ENCODE measurements at places on chromosomes 6 and 20.
A peak's percentile ranks its signal among the peaks of the same experiment; 100 is the strongest.

GRCh38 chr6:138403324-138403800, 661 bp upstream of the HEBP2 start:
- no peak for DNase-seq

GRCh38 chr20:63636752-63637628, 10.1 kb upstream of the GMEB2 start:
- DNase-seq, result no peak

- no peak for DNase-seq
These were observed 46.2 kb upstream of the SUPT3H start for GRCh38 chr6:45423824-45424450.

DNA sequence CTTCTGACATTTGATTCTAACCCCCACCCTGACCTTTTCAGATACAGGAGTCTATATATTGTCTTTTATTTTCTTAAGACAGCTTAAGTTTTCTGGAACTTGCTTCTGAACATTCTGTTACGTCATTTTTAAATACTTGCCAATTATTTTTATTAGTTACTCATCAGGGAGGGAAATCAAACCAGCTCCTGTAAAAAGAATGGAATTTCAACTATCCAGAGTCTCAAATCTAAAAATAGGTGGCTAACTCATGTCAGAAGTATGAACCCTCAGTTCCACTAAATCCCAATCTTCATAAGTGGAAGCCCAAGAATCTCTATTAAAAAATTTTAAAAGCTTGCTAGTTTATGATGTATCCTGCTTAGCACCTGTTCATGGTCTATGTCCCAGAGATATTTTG, 900.0 kb downstream of the KIF16B start:
- no peak for DNase-seq

- no peak for DNase-seq
These were observed 97.4 kb downstream of the PLCB4 start for GRCh38 chr20:9166153-9166780.

DNA sequence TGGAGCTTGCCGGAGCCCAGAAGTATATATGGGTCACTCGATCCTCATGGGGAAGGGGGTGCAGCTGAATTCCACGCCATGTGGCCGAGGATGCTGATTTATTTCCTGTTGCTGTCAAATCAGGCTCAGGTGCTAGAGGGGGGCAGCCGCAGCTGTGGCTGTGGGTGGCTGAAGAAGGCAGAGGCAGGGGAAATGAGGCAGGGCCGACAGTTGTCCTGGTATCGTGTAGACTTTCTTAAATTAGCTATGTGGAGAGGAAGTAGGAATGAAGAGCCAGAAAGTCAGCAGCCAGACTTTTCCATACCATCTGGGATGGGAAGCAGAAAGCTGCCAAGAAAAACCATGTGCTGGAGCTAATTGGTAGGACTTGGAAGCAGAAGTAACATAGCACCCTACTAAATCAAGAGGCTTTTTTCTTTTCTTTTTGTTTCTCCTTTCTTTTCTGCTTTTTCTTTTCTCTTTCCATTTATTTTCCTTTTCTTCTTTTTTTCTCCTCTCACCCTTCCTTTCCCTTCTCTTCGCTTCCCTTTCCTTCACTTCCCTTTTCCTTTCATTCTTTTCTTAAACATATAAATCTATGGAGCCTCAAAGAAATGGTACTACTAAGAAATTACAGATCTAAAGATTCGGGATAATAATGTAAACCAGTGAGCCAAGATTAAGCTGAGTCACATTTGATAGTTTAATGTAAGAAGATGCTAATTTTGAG, 90.6 kb upstream of the CD83 start:
- no peak for DNase-seq

DNA sequence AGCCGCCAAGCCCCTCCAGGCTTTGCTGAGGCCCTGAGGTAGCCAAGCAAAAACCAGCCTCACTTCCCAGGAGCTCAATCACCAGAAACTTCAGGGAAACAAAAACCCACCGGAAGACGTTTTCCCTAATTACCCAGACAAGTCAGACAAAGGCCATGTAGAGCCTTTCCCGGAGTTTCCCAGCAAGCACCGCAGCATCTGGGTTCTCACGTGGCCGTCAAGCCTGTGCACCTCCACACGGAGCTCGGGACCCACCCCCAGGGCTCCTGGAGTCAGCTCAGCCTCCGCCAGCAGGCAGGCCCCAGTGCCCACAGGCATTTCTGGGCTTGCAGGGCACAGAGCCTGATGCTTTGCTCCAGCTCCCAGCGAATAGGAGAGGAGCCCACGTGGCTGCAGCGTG, 10.1 kb upstream of the MRGBP start:
- DNase-seq, result no peak

DNA sequence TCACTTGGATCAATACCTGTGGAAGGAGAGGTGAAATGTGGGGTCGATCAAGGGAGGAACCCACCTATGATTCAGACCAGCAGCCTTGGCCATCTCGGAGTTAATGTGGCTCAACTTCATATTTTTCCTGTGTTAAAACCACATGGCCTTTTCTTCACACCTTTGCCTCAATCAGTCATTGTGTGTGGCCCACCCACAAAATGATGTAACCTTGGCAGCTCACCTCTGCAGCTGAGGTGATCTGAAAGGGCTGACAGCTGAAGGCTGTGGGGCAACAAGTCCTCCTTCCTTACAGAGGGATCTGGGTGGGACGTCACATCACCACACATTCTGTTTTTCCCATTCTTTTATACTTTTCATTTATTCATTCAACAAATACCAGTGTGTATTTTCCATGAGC, 357.1 kb upstream of the HSF2 start:
- no peak for DNase-seq

DNA sequence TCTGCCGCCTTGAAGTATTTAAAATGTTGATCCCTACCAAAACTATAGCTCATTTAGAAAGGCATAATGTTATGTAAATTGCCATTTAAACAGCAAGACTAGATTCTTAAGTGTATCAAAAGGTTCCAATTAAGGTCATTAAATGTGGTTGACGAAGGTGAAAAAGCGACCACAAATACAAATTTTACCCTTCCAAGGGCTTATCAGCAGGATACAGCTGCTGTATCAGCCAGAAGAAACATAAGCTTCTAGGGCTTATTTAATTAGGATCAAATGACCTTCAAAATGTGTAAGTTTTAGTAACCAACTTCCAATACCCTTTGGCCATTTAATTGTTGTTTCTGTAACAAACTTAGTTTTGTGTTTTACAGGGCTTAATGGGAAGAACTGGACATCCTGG, 139.9 kb downstream of the COL9A1 start:
- no peak for DNase-seq

DNA sequence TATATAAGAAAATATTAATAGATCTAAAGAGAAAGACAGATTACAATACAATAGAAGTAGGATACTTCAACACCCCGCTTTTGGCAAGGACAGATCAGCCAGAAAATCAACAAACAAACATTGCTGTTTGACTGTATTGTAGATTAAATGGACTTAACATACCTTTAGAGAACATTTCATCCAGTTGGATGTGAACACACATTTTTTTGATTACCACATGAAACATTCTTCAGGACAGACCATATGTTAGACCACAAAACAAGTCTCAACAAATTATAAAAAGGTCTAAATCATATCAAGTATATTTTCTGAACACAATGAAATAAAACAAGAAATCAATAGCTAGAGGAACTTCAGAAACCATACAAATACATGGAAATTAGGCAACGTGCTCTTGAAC, 148.2 kb downstream of the TRMT11 start:
- no peak for DNase-seq

DNA sequence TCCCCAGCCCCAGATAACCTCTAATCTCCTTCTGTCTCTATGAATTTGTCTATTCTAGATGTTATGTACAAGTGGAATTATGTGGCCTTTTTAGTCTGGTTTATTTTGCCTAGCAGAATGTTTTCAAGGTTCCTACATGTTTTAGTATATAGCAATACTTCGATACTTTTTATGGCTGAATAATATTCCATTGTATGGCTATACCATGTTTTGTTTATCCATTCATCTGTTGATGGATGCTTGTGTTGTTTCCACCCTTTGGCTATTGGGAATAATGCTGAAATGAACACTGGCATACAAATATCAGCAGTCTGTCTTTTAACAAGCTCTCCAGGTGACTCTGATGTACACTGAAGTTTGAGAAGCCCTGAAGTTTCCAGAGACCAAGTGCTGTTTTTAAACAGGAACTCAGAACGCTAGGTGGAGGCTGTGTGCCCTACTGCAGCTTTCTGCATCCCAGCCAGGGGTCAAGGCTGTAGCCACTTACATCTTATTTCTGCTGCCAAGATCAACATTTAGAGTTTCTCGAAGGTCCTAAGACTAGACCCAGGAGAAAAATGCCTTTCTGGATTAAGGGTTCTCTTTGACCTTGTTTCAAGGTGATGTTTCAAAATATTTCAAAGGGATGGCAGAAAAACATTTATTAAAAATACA, 123.0 kb downstream of the SOBP start:
- DNase-seq, result no peak

DNA sequence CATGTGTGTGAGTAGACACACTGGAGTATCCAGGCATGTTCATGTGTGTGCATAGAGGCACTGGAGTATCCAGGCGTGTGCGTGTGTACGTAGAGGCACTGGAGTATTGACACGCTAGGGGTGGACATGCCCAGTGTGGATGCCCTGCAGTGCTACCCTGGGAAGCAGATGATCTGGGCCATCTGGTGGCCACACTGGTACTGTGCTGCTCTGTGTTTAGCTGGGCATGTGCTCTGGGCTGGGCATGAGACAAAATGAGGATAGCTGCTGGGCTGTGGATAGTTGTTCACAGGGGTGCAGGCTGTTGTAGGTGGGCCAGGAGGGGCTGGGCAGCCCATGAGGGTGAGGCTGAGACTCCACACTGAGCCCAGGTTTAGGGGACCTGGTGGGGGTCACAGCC, 24.0 kb upstream of the NPBWR2 start:
- DNase-seq, result no peak

DNA sequence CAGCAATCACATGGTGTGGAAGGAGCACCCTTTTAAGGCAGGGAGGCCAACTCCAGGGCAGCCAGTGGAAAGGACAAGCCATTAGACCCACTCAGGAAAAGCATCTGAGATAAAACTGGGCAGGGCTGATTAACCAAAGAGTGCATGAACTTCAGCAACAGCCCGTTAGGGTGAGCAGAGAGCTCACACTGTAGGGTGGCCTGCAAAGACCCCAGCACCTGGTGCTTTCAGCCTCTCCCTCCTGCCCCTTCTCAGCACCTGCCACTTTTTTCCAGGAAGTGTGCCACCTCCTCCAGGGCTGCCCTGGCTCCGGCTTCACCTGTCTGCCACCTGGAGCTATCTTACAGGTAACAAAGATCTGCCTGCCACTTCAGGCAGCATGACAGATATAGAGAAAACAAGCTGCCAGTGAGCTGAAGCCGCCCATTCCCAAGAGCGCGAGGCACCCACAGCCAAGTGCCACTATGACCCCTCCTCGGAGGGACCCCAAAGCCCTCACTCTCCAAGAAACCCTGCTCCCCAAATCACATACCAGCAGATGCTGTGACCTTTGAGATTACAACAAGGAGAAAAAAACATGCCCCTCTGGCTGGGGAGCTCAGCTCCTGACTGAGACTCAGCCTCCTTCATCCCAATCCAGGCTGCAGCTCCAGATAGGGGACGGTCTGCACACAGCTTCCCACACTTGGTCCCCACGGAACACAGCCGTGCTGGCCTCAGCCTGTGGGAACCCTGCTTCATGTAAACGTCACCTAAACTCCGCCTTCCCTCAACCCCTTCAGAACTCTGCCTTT, 71.2 kb downstream of the ABHD12 start:
- no peak for DNase-seq

DNA sequence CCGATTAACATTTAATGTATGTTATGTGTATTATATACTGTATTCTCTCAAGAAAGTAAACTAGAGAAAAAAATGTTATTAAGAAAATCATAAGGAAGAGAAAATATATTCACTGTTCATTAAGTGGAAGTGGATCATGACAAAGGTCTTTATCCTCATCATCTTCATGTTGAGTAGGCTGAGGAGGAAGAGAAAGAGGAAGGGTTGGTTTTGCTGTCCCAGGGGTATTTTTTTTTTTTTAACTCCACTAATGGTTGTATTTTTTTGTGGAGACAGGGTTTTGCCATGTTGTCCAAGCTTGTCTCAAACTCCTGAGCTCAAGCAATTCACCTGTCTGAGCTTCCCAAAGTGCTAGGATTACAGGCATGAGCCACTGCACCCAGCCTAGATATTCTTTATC, 11.0 kb downstream of the ECT2L start:
- no peak for DNase-seq

DNA sequence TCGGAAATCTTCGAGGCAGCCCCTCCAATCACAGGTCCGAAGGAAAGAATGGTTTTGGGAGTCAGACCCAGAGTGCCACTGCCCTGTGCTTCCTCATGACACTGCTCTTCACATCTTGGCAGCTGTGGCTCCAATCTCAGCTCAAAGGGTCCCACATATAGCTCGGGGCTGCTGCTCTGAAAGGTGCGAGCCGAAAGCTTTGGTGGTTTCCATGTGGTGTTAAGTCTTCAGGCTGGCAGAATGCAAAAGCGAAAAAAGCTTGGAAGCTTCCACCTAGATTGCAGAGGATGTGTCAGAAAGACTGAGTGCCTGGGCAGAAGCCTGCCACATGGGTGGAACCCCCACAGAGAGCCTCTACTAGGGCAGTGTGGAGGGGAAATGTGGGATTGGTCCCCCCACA, 314.3 kb upstream of the CHD6 start:
- DNase-seq, result no peak

GRCh38 chr6:104943781-104944180, 13.1 kb upstream of the LIN28B start:
- DNase-seq, result no peak

- DNase-seq, result no peak
These were observed 92.7 kb upstream of the SIRPA start for GRCh38 chr20:1802385-1803060.

GRCh38 chr6:70846207-70846835, 110.5 kb downstream of the B3GAT2 start:
- DNase-seq, result no peak

- no peak for DNase-seq
These were observed 120.0 kb upstream of the AKIRIN2 start for GRCh38 chr6:87822011-87822410.

DNA sequence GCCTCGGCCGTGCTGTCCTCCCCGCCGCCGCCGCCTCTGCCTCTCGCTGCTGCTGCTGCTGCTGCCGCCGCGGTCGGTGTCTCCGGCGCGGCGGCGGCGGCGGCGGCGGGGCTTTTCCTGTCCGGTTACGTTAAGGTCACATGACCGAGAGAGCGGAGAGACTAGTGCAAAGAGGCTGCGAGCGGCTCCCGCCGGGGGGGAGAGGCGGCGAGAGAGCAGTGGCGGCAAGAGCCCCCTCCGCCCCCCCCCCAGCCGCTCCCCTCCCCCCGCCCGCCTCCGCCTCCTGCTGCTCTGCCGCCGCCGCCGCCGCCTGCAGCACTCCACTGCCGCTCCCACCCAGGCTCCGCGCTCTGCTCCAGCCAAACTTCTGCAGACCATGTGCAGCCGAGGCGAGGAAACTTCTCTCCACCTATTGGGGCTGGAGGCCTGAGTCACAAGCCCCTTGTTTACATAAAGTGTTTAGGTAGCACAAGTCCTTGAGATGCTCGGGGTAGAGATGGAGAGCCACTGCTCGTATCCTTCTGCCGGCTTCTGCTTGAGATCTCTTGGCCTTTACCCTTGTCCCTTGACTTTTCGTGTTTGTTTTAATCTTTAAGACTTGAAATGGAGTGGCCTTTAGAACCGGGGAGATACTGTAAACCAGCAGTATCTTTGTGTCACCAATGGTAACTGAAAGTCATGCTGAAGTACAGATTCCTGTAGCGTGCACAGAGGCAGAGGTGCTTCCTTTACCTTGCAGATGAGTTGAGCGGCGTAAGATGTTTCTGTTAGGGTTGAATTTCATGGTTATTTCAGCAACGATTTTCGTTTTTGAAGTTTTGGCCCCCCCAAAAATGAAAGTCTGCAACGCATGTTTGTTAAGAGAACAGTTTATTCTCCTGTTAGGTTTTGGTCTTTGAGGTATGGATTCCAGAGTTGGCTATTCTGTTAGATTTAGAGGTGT, at the start of gene ZBTB2:
ZBTB2 (minus strand) TSS at position 89 of the 943 bp plus-strand sequence. CDS start 17,922 bp downstream, outside the sequence.
- DNase-seq, result peak; percentile 35
